NCI-H1436 treated with DMSO at 0.1 percent for 48 hours (cell line): ENCODE measurements at places on chromosomes 4 and X.

DNA sequence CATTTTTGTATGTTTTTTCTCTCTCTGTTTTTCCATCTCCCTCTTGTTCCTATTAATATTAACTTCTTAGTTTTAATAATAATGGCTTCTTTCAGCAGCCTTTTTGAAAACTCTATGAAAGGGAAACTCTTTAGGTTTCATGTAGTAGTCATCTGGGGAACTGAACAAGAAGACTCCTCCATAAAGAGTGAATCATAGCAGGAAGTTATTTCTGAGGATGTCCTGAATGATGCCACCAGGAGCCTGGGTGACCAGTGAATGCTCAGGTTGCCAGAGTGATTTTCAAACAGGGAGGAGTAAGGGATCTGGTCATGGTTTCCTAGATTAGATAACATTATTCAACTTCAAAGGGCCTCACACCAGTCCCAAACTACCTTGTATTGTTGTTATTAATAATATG lies 212.8 kb upstream of the PDE5A start:
- DNase-seq = no peak

- DNase-seq = no peak
Measured at GRCh38 chr4:123631786-123632692, 235.4 kb downstream of the SPRY1 start.

DNA sequence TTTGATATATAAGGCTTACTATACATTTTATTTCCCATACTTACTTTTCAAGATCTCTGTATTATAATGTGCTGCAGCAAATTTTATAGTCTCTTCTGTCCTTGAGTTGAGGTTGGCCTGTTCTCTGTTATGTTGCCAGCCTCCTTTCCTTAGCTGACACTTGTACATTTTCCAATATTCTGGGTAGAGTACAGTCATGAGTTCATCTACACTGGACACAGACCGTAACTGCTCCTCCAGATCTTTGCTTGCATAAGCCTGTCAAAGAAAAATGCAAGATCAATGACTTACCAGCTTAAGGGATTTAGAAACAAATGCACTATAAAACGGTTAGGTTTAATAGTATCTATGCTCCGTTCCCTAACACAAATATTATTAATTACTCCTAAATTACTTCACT lies 63.2 kb downstream of the VEGFC start:
- no peak for DNase-seq

DNA sequence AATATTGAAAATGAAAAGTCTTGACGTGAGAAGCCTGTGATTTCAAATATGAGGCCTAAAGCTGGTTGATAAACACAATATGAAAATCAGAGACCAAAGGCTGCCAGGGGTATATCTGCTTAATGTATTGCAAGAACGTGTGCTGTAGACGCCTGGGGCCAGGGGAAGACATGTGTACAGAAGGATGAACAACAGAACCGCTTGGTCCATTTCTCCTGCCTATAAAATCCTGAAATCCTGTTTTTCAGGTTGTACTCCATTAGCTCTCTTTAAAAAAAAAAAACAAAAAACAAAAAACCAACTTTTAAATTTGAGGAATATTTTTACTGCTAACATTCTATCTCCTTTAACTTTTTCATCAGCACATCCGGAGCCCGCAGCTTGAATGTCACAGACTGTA lies 109.2 kb downstream of the STOX2 start:
- no peak for DNase-seq

DNA sequence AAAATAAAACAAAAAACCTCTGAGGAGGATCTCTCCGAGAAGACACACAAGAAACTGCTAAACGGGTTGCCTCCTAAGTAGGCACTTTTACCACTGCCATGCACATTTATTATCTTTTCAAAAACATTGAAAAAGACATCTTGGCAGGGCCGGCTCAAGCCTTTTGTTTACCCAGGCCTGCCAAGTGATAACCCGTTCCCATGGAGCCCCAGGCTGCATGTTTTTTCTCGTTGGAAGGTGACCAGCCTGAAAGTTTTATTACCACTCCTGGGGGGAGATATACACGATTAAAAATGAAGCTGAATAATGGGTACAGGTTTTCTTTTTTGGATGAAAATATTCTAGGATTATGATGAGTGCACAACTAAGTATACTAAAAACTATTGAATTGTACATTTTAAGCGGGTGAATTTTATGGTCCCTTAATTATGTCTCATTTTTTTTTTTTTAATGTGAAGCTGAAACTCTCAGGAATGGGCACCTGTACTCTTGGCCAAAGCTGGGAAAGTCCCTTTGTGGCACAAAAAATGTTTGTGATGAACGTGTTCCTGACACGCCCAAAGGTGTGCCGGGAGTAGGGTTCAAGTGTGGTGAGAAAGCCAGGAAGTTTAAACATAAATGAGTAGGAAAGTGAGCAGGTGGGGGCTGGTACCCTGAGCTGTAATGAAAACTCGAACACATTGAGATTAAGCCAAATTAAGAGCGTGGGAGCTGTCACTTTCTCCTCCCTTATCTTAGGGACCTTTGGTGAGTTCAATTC lies 1.5 kb upstream of the MAP7D2 start:
- DNase-seq = no peak

- DNase-seq = no peak
Measured at GRCh38 chr4:87622303-87622702, 14.0 kb downstream of the DSPP start.

GRCh38 chr4:16176621-16177020 lies 49.6 kb downstream of the TAPT1 start:
- DNase-seq = no peak

- no peak for DNase-seq
Measured at GRCh38 chr4:37889849-37890800, 759 bp upstream of the TBC1D1 start.

DNA sequence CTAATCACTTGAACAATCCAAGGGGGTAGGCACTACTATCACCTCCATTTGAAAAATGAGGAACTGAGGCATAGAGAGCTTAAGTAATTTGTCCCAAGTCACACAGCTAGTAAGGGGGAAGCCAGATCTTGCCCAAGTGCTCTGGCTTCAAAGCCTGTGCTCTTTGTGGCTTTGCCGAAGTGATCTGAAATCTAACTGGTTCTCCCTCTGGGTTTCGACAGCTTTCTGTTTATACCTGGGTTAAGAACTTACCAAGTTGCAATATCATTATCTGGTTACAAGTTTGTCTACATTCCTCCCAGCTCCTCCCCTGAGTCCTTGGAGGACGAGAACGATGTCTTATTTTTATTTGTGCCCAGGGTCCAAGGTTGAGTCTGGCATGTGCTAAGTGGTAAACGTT lies 125.3 kb upstream of the RAI2 start:
- no peak for DNase-seq

- no peak for DNase-seq
Measured at GRCh38 chrX:136586386-136586785, 54.4 kb downstream of the VGLL1 start.
